ENCODE measurements at places on chromosomes 1 and 21.

GRCh38 chr1:47219001-47219400, 13.0 kb downstream of the TAL1 start:
- DNase-seq, result no peak

- no peak for DNase-seq
Measured at GRCh38 chr1:62508187-62508758, 71.4 kb downstream of the USP1 start.

GRCh38 chr21:18545908-18546307, 142.3 kb upstream of the TMPRSS15 start:
- no peak for DNase-seq

- DNase-seq, result no peak
Measured at GRCh38 chr1:203797216-203797615, 1.8 kb downstream of the ZBED6 start.

DNA sequence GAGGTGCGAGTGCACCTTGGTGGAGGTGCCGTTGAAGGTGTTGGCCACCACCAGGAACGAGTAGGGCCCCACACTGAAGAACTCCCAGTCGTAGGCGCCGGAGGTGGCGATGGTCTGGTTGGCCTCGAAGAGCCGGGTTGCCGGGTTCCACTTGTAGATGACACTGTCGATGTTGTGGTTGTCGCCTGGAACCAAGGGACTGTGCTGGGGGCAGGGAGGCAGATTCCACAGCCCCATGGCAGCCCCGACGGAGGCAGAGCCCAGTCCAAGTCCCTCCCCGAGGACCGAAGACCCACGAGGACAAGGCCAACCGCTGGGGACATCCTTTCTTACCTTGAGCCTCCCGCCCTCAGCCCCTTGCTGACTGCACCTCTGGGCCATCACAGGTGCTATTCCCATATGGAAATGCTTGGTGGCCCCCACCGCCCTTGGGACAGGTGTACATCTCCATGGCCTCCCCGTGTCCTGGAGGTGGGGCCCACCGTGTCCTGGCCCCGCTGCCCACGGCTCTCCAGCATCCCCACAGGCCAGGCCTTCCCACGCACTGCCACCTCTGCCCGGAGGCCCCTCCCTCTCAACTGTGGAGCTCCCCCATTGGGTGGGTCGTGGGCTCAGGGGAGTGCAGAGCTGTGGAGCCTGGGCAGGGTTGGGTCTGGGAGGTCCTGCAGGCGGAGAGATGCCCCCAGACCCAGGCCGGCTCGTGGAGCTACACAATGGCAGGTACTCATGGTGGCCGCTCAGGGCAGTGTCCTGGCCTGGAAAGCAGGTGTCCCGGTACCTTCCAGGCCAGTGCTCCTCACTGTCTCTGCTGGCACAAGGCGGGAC, 17.9 kb downstream of the KRTAP10-1 start:
- no peak for DNase-seq

DNA sequence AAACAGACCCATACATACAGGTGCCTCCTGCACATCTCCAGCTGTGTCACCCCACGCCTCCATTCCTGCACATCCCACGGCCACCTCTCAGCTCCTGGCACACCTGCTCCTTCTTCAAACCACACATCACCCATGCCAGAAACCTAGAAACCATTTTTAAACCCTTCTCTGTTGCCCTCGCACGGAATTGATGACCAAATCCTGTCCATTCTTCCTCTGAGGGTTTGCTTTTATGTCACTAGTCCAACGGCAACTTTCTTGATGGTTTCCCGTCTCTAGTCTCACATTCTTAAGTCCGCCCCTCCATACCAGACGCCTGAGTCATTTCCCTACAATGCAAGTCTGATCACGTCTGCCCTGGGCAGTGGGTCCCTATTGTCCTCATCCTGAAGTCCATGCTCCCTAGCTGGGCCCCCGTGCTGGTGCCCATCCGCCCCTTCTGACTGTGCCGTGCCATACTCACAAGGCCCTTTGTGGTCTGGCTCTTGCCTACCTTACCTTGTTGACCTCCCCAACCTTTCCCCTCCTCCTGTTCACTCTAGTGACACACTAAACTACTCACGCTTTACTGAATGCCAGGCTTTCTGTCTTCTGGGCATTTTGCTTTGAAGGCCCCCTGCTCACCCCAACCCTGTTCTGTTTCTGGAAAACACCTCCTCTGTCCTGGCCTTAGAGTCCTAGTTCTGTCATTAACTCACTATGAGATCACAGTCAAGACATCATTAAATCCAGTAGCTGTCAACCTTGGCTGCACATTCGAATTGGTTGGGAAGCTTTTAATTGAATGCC, 17.6 kb downstream of the SLC2A1 start:
- no peak for DNase-seq

- DNase-seq, result peak; percentile 42
Measured at GRCh38 chr1:38151399-38151798, 104.8 kb upstream of the POU3F1 start.

- DNase-seq, result no peak
Measured at GRCh38 chr1:116554924-116555323, 15.9 kb downstream of the CD58 start.

GRCh38 chr21:41769521-41769920, 2.7 kb upstream of the RIPK4 start:
- DNase-seq, result no peak

Data from NCI-H524 (cell line).